ENCODE measurements at places on chromosomes 6 and 20. TPM values are rescaled to one million over a fixed set of nuclear protein-coding genes. Genes with fewer than 3 reads are reported as not detected.

EYA4 gene
- polyA plus RNA-seq = not detected

DNAH8 gene
- 0.68 TPM for polyA plus RNA-seq

OOEP gene
- polyA plus RNA-seq = 0.51 TPM

CST4 gene
- not detected for polyA plus RNA-seq

XKR7 gene
- polyA plus RNA-seq = not detected

MYLK2 gene
- polyA plus RNA-seq = not detected

PSORS1C2 gene
- not detected for polyA plus RNA-seq

RNF182 gene
- polyA plus RNA-seq = not detected

PTCRA gene
- not detected for polyA plus RNA-seq

PPIL6 gene
- 0.24 TPM for polyA plus RNA-seq

C20orf144 gene
- polyA plus RNA-seq = 0.41 TPM

GRCh38 chr6:167687116-167687725 lies 139.5 kb upstream of the AFDN start:
- no peak overlapping the region for H3K27ac ChIP-seq
- no peaks in the 10 kb centered on the region for H3K4me1 ChIP-seq
- DNase-seq = no peak
- no peaks in the 10 kb centered on the region for H3K36me3 ChIP-seq

GRCh38 chr6:37435373-37435772 lies 2.4 kb downstream of the CMTR1 start:
- DNase-seq = no peak
- peaks cover 43% of the 10 kb centered on the region for H3K36me3 ChIP-seq
- H3K4me1 ChIP-seq = peaks cover 27% of the 10 kb centered on the region
- H3K27me3 ChIP-seq = no peaks in the 10 kb centered on the region

DNA sequence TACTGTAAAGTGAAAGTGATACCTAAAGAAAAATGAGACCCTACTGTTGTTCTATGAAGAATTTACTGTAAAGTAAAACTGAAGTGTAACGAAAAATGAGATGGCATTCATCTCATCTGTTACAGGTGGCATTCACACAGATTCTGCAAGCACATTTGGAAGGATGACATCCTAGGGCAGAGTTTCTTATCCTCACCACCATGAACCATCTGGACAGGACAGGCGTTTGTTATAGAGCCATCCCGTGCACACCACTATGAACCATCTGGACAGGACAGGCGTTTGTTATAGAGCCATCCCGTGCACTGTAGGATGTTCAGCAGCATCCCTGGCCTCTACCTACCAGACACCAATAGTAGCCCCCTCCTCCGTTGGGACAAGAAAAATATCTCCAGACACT lies 294.8 kb downstream of the GMDS start:
- no peak overlapping the region for H3K4me3 ChIP-seq
- no peaks in the 10 kb centered on the region for H3K27me3 ChIP-seq
- H3K27ac ChIP-seq = no peak overlapping the region
- H3K4me1 ChIP-seq = no peaks in the 10 kb centered on the region

GRCh38 chr6:93419304-93420162 lies at the start of gene EPHA7:
Gene EPHA7 (minus strand): TSS chr6:93419559. CDS start chr6:93419341, 218 bp downstream.
- H3K4me3 ChIP-seq = no peak within 1 kb of the TSS
- H3K4me1 ChIP-seq = peaks cover 5% of the 10 kb centered on the region
- H3K36me3 ChIP-seq = no peaks in the 10 kb centered on the region
- no peak within 1 kb of the TSS for H3K27ac ChIP-seq
- DNase-seq = no peak
- H3K27me3 ChIP-seq = peaks cover 11% of the 10 kb centered on the region

DNA sequence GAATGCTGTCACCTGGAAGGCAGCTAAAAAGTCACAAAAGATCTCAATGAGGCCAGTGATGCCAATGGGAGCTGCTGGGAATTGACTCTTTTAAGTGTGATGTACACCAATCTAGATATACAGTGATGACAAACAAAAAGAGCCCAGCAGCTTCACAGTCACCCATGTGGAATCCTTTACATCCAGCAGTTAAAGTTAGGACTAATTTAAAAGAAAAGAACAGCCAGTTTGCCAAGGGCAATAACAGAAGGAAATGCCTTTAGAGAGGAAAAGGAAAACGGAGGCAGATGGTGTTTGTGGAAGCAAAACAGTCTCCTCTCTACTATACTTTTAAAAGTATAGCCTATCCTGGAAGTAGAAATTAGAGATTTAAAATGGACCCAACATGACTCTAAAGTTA lies 873.5 kb downstream of the EPHA7 start:
- H3K27me3 ChIP-seq = no peaks in the 10 kb centered on the region
- no peaks in the 10 kb centered on the region for H3K4me1 ChIP-seq
- no peaks in the 10 kb centered on the region for H3K36me3 ChIP-seq
- DNase-seq = no peak
- no peak overlapping the region for H3K4me3 ChIP-seq

DNA sequence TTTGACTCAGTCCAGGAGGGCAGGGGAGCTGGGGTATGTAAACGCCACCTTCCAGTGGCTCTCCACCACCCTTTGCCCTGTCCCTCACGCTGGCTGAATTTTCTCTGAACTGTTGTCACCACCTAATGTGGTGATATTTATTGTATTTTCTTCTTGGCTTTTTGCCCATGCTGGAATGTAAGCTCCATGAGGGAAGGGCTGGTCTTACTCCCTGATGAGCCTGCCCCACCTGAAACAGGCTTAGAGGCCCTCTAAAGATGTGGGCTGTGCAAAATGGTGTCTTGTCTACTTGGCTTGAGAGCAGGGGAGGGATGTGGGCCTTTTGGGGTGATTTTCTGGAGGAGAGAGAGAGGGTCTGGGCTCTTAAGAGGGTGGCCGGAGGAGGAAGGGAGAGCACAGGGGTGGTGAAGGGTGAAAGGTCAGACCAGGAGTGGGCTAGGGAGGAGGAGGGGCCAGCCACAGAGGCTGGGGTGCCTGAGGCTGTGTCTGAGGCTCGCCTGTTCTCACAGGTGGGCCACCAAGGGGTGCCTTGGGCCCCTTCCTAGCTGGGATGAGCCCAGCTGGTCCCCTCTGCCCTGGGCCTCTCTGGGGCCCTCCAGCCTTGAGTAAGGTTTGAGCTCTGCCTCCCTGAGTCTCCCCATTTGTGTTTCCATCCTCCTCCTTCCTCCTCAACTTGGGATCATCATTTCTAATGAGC lies 37.3 kb downstream of the SPDEF start:
- no peaks in the 10 kb centered on the region for H3K4me1 ChIP-seq
- H3K27ac ChIP-seq = no peak overlapping the region
- no peaks in the 10 kb centered on the region for H3K36me3 ChIP-seq

- H3K27ac ChIP-seq = no peak overlapping the region
- H3K4me3 ChIP-seq = no peak overlapping the region
These were observed 701.3 kb upstream of the CHD6 start for GRCh38 chr20:42319252-42320013.

GRCh38 chr6:167104388-167104787 lies 18.5 kb upstream of the CCR6 start:
- H3K36me3 ChIP-seq = no peaks in the 10 kb centered on the region
- no peaks in the 10 kb centered on the region for H3K27me3 ChIP-seq
- no peak overlapping the region for H3K4me3 ChIP-seq
- DNase-seq = no peak

DNA sequence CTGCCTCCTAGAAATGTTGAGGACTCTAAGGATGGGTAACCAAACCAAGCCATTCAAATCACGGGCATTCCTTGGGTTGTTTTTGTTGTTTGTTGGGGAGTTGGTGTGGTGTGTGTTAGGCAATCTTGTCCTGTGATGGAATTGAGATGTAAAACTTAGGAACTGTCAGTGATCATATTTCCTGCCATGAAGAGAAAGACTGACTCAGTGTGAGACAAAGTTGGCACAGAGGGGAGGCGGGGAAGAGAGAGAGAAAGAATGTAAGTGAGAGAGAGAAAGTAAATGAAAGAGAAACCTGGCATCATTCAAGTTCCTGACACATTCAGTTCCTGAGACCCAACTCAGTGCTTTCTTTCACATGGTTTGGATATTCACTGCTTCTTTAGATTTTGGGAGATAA lies 21.6 kb upstream of the FBXO30 start:
- no peaks in the 10 kb centered on the region for H3K27me3 ChIP-seq
- no peaks in the 10 kb centered on the region for H3K36me3 ChIP-seq
- H3K27ac ChIP-seq = no peak overlapping the region
- H3K4me3 ChIP-seq = no peak overlapping the region
- no peak for DNase-seq

DNA sequence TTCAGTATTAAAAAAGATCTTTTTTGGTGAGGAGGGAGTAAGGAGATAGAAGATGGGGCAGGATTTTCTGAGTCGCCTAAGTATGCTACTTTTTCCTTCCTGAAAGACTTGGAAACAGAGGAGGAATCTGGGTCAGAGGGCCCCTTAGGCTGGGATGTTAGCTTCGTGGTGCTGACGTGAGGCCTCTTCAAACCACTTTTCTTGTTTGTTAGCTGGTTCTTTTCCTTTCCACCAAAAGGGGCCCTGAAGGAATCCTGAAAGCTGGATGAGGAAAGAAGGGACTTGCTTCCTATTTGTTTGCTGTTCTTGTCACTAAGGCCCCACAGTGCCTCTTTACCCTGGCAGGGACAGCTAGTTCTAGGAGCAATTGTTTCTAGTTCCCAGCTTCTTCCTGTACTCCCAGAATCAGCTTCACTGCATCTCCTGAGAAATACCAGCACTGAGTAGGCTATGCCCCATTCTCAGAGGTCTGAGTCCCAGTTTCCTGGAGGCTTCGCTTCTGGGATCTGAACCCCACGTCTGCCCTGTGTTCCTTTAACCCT lies 2.2 kb upstream of the IL20RA start:
- H3K27me3 ChIP-seq = peaks cover 51% of the 10 kb centered on the region
- H3K27ac ChIP-seq = no peak overlapping the region
- no peak for DNase-seq

- H3K27me3 ChIP-seq = no peaks in the 10 kb centered on the region
- DNase-seq = no peak
- H3K4me3 ChIP-seq = no peak overlapping the region
- H3K36me3 ChIP-seq = no peaks in the 10 kb centered on the region
- no peak overlapping the region for H3K27ac ChIP-seq
These were observed 117.0 kb downstream of the BMP5 start for GRCh38 chr6:55758156-55758937.

GRCh38 chr6:79468116-79468515 lies 69.1 kb downstream of the LCA5 start:
- DNase-seq = no peak
- H3K4me1 ChIP-seq = no peaks in the 10 kb centered on the region
- H3K36me3 ChIP-seq = no peaks in the 10 kb centered on the region
- H3K27ac ChIP-seq = no peak overlapping the region

GRCh38 chr6:8181160-8181881 lies 79.0 kb upstream of the EEF1E1 start:
- no peaks in the 10 kb centered on the region for H3K36me3 ChIP-seq
- DNase-seq = no peak
- no peaks in the 10 kb centered on the region for H3K27me3 ChIP-seq
- no peaks in the 10 kb centered on the region for H3K4me1 ChIP-seq

DNA sequence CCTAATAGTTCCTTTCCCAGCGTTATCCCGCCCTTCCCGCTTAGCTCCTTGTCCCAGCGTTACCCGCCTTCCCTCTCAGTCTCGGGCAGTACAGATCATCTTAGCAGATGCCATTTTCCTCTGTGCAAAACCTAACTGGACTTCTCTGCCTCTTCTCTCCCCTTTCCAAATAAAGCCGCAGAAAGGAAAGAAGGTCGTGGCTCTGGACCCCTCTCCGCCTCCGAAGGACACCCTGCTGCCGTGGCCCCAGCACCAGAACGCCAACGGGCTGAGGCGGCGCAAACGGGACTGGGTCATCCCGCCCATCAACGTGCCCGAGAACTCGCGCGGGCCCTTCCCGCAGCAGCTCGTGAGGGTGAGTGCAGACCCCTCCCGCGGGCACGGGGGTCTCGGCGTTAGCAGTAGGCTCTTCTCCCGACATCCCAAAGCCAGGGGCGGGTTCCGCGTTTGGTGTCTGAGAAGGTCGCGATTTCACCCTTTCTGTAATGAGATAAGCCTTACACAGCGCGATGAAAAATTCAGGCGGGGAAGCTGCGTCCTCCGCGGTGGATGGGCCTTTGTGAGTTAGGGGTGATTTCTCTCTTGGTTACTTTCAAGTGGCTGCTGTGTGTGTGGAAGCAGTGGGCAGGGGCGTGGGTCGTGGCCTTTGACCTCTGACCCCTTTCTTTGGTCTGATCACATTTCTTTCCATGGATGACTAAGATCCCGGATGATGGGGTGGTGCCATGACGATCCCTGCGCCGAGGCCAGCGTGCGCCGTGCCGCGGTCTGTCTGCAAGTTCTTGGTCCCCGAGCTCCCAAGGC lies 292.7 kb downstream of the TAF4 start:
- no peaks in the 10 kb centered on the region for H3K27me3 ChIP-seq
- no peak overlapping the region for H3K4me3 ChIP-seq
- no peaks in the 10 kb centered on the region for H3K36me3 ChIP-seq
- no peak overlapping the region for H3K27ac ChIP-seq

DNA sequence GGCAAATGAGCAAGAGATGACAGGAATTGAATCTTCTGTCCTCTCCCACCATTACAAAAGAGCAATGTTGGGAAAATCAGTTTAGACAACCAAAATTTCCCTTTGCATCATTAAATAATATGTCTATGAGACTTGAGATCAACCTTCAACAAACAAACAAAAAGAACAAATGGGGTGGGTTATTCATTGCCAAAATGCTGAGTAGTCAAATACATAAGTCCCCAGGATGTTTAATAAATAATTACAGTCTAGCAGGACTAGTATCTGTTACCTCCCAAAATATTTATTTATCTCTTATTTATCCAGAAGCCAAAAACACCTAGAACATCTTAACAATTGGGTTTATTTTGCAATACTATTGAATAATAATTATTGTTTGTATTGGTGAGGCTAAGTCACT lies 16.2 kb upstream of the IRAK1BP1 start:
- H3K27me3 ChIP-seq = no peaks in the 10 kb centered on the region
- H3K27ac ChIP-seq = no peak overlapping the region
- no peaks in the 10 kb centered on the region for H3K36me3 ChIP-seq
- DNase-seq = no peak
- H3K4me3 ChIP-seq = no peak overlapping the region

DNA sequence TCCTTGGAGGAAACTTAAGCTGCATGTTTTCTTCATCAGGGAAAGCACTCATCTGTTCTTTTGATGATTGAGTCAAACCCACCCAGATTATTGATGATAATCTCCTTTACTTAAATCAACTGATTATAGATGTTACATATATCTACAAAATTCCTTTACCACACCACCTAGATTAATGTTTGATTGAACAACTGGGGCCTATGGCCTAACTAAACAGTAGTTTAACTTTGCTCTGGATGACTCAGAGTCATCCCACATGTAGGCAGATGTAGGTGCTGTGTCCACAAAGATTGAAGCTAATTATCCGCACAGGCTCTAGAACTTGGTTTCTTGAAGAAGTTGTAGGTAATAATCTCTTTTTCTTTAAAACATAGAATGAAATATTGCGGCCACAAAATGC lies 42.2 kb downstream of the PKIB start:
- H3K36me3 ChIP-seq = no peaks in the 10 kb centered on the region
- H3K27ac ChIP-seq = no peak overlapping the region
- H3K4me1 ChIP-seq = no peaks in the 10 kb centered on the region

- DNase-seq = no peak
- no peaks in the 10 kb centered on the region for H3K4me1 ChIP-seq
- peaks cover 16% of the 10 kb centered on the region for H3K27me3 ChIP-seq
- no peaks in the 10 kb centered on the region for H3K36me3 ChIP-seq
- H3K4me3 ChIP-seq = no peak overlapping the region
These were observed 8.1 kb upstream of the METTL24 start for GRCh38 chr6:110366256-110366655.

GRCh38 chr20:31633339-31633914 lies 4.3 kb upstream of the COX4I2 start:
- H3K4me1 ChIP-seq = no peaks in the 10 kb centered on the region
- H3K27me3 ChIP-seq = no peaks in the 10 kb centered on the region
- no peak overlapping the region for H3K27ac ChIP-seq

GRCh38 chr6:40881501-40881900 lies 157.5 kb downstream of the UNC5CL start:
- no peak overlapping the region for H3K4me3 ChIP-seq
- no peaks in the 10 kb centered on the region for H3K4me1 ChIP-seq
- H3K27me3 ChIP-seq = no peaks in the 10 kb centered on the region
- no peaks in the 10 kb centered on the region for H3K36me3 ChIP-seq
- no peak overlapping the region for H3K27ac ChIP-seq
